ENCODE measurements at places on chromosomes 11 and 22.

DNA sequence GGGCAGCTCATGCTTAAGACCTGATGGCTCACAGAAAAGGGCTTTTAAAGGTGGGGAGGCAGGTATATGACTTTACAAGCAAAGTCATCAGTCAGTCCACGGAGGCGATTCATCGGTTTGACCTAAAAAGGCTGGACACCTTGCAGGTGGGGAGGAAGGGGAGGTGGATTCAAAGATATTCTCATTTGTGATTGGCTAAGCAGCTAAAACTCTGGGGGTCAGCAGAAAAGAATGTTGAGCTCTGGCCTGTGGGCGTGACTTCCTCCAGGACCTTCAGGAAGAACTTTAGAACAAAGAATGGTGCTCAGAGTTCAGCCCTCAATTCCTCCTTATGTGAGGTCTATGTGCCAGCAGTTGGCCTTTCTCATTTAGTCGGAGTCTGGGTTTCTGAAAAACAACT, 78.3 kb upstream of the LMO1 start:
- no peak for DNase-seq

- no peak for DNase-seq
Measured at GRCh38 chr22:49432211-49432896, 395.3 kb downstream of the BRD1 start.

DNA sequence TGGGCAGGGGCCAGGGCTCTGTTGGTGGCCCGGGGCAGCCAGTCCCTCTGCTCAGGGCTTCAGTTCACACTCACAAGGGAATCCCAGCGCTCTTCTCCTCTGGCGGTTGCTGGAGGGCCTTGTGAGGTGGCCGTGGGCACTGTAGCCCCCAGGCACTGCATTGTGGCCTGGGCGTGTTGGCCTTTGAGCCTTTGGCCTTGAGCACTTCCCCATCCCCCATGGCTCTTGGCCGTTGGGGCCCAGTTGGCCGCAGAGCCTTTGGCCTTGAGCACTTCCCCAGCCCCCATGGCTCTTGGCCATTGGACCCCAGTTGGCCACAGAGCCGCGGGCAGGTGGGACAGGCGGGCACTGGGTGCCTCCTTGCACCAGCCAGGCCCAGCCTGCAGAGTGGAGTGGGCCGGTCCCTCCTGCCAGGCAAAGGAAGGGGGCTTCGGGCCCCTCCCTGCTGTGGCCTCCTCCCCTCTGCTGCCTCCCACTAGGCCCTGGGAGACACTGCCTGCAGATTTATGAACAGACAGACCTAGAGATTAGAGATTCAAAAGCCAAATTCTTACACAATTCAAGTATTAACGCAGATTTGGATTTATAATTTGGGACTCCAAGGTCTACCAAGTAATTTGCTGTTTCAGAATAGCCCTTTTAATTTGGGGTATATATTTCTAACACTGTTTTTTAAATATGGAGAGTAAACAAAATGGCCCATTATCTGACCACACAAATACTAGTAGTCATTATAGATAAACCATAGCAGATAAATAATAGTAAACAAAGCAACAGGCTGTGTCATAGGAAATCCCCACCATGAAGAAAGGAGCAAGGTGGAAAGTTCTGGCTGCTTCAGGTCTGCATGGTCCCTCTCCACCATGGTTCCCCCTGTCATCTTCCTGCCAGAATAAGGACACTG, 18.2 kb upstream of the TXNRD2 start:
- no peak for DNase-seq

DNA sequence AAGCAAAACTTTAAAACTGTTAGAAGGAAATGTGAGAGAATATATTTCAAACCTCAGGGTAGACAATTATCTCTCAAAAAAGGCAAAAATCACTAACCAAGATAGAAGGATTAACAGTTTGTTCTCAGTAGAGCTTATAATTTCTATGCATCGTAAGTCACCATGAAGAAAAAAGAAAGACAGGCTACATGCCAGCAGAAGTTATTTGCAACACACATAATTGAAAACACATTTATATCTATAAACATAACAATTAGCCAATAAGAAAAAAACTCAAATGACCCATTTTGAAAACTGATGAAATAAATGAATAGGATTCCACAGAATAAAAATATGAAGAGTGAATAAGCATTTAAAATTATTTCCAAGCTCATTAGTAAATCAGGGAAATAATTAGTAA, 24.4 kb upstream of the SNX19 start:
- DNase-seq, result no peak

DNA sequence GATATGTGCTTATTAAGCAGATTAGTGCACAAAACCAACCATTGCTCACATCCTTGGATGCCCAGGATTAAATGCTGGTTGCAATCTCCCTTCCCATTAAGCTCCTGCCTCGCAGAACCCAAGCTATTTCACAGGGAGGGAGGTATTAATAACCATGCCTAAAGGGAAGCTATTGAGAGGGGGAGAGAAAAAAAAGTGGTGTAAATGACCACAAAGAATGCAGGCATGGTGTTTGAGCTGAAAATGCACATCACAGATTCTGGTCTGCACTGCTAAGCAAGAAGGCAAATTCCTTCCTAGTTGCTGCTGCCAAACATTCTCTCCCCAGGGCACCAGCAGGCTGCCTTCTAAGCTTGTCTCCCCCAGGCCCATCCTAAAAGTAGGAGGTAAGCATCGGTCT, 92.0 kb upstream of the ISX start:
- DNase-seq, result no peak

- no peak for DNase-seq
Measured at GRCh38 chr11:64876835-64877341, 1.5 kb downstream of the EHD1 start.

DNA sequence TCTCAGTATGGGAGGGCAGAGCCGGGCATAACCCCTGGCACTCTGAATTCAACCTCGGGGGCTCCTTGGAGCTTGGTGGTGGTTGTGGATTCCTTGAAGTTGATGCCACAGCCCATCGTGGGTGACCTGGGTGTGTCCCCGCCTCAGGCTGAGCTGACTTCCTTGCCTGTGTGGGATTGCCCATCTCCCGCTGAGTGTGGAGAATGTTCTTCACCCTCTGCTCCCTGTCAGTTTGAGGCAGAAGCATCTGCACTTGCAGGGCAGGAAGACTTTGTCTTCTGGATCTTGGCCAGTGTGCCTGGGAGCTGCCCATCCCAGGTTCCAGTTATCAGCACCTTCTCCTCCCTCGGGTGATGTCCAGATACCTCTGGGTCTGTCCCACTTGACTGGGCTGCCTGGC, 25.3 kb downstream of the CD82 start:
- no peak for DNase-seq

DNA sequence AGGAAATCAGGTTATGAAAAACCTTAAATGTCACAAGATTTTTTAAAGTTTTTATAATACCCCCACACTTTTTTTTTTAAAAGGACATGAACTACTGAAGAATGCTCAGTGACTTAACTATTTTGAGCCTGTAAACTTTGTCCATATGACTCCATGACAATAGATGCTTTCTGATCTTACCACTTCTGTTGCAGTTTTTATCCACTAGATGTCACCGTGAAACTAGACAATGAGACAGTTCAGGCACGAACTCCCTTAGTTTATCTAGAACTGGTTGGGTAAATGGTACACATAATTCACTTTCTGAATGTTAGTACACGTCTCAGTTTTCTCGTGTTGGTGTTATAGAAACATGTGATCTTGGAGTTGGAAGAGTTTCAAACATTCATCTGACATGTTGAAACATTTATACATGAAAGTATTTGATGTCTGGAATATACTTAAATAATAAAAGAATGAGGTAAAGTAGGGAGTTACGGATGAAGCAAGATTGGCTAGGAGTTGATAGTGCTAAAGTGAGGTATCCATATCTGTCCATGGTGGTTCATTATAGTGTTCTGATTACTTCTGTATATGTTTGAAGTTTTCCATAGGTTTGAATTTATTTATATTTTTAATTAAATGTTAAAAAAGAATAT, 8.1 kb downstream of the CCDC15 start:
- peak; percentile 91 for DNase-seq

GRCh38 chr11:2791139-2791520, 91.3 kb upstream of the KCNQ1OT1 start:
- no peak for DNase-seq

- DNase-seq, result no peak
Measured at GRCh38 chr22:46891382-46891951, 129.0 kb downstream of the TBC1D22A start.

GRCh38 chr11:48169717-48170116, 46.9 kb upstream of the OR4B1 start:
- DNase-seq, result no peak

Data from OCI-M1 (cell line).